ENCODE measurements at places on chromosomes 11 and 22.

GRCh38 chr11:117684731-117685130 lies 112.3 kb downstream of the DSCAML1 start:
- no peak for DNase-seq

- DNase-seq, result no peak
Measured at GRCh38 chr11:47997063-47998053, 17.0 kb downstream of the PTPRJ start.

- no peak for DNase-seq
Measured at GRCh38 chr11:119608201-119608600, 120.8 kb downstream of the NECTIN1 start.

- DNase-seq, result peak; percentile 61
Measured at GRCh38 chr22:24768537-24769374, 5.8 kb downstream of the PIWIL3 start.

GRCh38 chr22:43812149-43812842 lies at the start of gene EFCAB6:
Gene EFCAB6 (minus strand): TSS chr22:43812305. CDS start chr22:43782318, 29,987 bp downstream.
- DNase-seq, result peak; percentile 93

DNA sequence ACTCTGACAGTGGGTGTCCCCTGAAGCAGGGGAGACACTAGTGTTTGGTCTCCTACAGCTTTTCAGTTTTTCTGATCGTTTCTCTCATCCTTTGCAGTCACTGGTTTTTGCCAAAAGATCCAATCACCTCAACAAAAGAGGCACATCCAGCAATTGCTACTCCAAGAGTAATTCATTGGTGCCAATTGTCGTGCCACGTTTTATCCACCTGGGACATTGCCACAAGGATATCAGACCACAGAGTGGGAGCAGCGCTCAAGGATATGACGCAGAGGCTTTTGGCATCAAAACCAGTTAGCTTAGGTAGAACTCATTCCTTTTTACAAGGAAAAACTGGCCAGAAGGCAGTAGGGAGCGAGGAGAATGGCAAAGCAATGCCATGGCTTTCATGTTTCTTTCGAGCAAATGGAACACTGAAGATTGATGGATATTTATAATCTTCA lies 40.9 kb upstream of the BLID start:
- DNase-seq, result no peak

DNA sequence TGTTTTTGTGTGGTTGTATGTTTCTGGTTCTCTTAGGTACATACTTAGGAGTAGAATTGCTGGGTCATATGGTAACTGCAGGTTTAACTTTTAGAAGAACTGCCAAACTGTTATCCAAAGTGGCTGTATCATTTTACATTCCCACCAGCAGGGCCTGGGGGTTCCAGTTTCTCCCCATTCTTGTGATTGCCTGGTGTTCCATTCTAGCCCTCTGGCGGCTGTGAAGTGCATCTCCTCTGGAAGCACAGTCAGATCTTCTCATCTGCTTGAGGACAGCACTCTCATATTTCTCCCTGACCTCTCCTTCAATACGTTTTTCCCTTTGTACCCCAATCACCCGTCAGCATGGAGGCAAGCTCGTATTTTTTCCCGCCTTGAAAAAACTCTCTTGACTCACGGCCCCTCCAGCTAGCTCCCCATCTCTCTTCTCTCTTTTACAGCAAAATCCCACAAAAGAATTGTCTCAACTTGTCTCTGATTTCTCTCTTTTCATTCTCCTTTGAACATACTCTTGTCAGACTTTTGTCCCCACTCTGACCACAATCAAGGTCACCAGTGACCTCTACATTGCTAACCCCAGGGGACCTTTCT lies 56.8 kb upstream of the THY1 start:
- DNase-seq, result no peak

DNA sequence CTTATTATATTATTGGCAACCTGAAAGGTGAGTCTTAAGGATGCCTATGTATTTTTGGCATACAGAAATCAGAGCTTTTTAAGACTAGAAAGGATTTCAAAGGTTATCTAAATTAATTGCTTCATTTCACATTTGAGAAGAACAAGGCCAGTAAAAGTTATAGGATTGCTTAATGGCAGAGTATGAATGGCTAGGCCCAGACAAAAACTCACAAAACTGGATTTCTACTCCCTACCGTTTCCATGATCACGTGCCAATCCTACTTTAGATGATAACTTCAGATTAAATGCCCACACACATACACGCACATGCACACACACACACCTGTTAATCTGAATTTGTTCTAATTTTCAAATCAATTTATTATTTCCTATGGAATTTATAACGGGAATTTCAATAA lies 1.8 kb upstream of the PDE3B start:
- DNase-seq, result no peak

DNA sequence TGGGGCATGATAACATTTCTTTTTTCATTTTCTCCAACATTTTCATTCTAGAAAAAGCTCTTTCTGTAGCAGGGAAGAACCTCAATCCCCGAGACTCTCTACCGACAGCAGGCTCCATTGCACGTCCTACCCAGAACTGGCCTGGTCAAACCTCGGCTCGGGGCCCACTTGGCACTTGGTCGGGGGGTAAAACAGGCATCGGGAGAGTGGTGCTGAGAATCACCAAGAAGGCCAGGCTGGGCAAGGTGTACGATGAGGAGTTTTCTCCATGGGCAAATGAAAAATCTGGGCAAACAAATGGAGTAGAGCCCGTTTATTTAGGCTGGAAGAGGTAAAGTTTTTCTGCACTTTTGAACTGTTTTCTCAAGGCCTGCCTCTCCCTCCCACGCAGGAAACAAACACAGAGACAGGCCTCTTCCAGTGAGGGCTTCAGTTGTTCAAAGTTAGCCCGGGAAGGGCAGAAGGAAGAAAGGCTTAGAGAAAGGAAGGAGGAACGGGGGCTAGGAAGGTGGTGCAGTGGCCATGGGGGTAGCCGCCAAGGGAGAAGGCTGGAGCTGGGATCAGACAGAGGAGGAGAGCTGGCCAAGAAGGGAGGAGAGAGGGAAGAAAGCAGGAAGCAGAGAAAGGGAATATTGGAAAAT lies 87.6 kb downstream of the ETS1 start:
- DNase-seq, result no peak

DNA sequence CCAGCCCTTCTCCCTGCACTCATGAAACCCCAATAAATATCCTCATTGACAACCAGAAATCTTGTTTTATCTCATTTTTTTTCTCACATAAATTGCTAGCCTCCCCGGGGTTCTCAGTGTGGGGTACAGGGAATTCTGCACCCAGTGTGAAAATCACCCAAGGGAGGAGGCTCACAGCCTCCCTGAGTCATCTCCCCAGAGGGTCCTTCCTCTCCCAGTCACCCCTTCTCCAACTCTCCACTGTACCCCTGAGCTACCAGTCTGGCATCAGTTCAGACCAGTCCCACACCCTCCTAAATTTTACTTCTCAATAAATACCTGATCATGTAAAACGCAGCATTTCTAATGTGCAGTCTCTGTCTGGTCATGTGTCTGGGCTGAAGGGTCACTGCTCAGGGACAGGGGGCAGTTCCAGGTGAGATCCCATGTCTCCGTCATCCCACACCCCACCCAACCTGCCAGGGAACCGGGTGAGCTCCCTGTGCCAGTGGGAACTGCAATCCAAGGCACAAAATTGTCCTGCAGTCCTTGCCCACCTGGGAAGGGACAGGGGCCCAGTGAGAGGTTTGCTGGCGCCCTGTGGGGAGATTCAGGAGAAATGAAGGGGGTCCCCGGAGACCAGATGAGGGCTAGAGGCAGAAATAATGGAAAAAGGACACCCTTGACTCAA lies 8.3 kb downstream of the IGLL5 start:
- DNase-seq, result no peak

GRCh38 chr11:108237058-108237481 lies 14.2 kb downstream of the ATM start:
- DNase-seq, result no peak

DNA sequence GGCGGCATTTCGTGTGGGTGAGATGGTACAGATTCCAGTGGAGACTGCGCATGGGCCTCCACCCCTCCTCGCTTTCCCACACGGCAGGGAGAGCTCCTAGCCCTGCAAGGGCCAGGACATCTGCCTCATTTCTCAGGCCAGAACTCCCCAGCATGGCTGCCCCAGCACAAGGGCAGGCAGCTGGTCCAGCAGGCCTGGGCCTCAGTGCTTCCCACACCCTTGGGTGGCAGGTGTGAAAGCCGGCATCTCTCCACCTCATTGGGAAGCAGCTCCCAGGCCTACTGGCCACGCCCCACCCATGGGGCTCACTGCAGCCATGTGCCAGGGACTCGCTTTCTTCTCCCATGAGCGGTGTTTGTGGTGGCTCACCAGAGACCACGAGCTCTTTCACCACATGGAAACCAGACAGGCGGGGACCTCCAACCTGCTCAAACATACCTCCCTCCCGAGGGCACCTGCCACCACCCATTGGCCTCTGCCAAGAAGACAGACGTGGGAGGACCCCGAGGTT lies 79.1 kb downstream of the NAT10 start:
- DNase-seq, result no peak

GRCh38 chr22:38122616-38123015 lies 12.1 kb upstream of the BAIAP2L2 start:
- DNase-seq, result no peak

DNA sequence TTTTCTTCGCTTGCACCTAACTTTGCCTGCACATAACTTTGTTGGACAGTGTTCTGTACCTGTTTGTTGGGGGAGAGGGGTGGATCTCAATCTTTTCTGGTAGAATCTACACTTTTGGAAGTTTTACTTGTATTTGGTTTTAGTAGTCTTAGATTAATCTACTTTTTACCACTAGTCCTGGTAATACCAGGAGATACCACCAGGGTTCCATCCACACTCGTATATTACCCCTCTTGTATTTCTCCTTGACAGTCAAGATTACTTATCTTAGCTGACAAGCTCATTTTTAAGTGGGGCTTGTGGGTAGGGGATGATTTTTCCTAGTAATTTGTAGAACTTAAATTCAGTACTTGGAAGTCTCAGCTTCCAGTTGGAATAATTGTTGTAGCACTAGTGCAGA lies 37.3 kb upstream of the TECTA start:
- DNase-seq, result no peak

- no peak for DNase-seq
Measured at GRCh38 chr22:21055880-21056319, 10.2 kb downstream of the LRRC74B start.

DNA sequence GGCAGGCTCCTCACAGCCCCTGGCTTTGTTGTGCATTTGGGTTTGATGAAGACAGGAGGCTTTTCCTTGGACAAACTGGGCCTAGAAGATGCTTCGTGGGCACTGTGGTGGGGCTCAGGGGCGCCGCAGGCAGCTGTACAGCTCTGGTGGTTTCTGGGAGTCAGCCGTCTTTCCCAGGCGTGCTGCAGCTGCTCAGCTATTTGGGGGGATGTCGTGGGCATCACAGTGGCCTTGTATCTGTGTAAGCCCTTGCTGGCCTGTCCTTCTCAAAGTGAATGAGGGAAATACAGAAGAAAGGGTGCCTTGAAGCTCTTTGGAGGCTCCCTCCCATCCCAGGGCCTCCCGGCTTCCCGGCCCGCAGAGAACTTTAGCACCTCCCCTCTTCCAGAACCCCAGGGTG lies 89.5 kb downstream of the TBC1D22A start:
- no peak for DNase-seq

Measured in stimulated activated CD4-positive, alpha-beta T cell treated with anti-CD3 and anti-CD28 coated beads, Interleukin-2, amount 100 ng/mL, for 24 hours (primary cell).